D721Med (cell line): ENCODE measurements at places on chromosomes 4 and X.

DNA sequence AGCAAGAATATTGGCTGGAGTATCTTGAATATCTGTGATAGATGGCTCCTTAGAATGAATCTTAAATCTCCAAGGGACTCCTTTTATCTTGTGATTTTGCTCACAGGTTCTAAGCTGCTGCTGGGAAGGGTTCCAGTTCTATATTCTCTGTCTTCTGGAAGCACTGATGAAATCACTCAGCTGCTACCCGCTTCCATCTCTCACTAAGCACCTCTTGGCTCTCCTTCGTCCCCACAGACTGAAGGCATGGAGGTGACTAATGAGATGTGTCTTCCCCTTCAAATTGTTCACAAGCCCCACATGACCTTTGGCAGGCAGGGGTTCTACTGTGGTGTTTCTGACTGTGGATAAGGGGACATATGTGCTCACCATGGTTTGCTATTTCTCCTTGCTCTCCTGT, 75.9 kb downstream of the C4orf51 start:
- no peak for DNase-seq

DNA sequence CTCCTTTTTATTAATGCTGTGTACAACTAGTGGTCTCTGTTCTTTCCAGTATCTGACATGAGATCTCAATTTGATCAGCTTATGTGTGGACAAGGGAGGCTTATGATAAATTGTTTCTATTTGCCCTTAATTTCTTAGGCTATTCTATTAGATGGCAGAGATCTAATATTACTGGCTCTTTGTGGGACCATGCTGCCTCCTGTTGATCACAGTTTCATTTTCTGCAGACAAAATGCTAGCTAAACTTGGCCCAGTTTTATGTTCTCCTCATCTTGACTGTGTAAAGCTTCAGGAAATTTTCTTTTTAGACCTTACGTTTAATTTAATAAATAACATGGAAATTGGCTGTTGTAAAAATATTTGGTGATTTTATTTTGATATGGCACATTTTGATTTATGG, 627.1 kb upstream of the AADAT start:
- DNase-seq, result no peak

DNA sequence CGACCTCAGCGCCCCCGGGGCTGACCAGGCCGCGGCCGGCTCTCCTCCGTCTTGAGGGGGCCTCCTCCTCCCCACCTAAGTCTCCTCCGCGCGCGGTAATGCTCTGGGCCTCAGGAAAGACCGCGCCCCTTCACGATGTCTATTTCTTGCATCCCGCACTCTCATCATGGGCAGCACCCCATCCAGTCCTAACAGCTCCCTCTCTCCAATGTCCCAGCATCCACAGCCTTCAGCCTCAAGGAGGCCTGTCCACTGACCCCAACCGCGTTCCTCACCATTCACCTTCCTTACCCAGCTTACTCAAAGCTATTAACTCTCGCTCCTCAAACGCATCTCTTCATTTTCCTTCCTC, 77.5 kb downstream of the MAGED4 start:
- no peak for DNase-seq

GRCh38 chrX:102899940-102900916, 36.8 kb upstream of the RAB40AL start:
- DNase-seq, result no peak

- no peak for DNase-seq
Measured at GRCh38 chr4:25826074-25826752, 36.6 kb downstream of the SEL1L3 start.

- no peak for DNase-seq
Measured at GRCh38 chrX:41737065-41737464, 13.1 kb downstream of the GPR82 start.

GRCh38 chr4:101823864-101824263, 33.3 kb downstream of the BANK1 start:
- no peak for DNase-seq

GRCh38 chr4:152398060-152398459, 137.8 kb downstream of the FBXW7 start:
- no peak for DNase-seq

- no peak for DNase-seq
Measured at GRCh38 chr4:148065075-148065474, 333.2 kb downstream of the ARHGAP10 start.

DNA sequence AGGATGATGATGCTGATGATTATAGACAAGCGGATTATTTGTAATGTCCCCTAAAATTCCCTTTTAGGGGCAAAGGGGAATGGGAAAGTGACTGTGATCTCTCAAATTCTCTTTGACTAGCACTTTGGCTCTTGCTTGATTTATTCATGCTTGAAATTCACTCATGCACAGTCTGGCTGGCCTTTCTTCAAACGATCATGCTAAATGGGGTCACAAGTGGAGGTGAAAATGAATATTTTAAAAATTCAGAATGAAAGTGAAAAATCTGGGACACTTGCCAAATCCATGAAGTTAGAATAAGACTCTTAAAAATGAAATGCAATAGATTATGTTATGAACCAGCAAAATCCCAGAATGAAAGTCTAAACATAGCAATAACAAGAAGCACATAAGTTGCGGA, 173.4 kb upstream of the RAI2 start:
- DNase-seq, result no peak

DNA sequence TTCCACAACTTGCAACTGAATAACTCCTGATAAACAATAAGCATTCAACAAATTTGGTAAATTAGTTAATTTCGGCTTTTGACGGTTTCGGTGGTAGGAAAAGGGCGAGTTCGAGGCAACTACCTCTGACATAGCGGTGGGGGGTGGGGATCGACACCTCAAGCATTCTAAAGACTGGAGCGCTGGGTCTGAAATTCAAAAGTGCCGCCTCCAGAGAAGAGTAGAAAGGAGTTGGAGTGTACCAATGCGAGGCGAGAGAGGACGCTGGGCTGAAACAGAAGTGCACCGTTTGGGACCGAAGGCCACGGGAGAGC, 725 bp downstream of the SMC1A start:
- DNase-seq, result no peak

- no peak for DNase-seq
Measured at GRCh38 chr4:144599621-144600020, 46.3 kb upstream of the HHIP start.

GRCh38 chrX:112056476-112056875, 26.1 kb downstream of the TRPC5 start:
- no peak for DNase-seq
